ENCODE measurements at places on chromosomes 6 and 20. TPM values are rescaled to one million over a fixed set of nuclear protein-coding genes. Genes with fewer than 3 reads are reported as not detected.

- DNase-seq: peak; percentile 17
- H3K36me3 ChIP-seq: no peaks in the 10 kb centered on the region
- H3K4me3 ChIP-seq: no peak overlapping the region
- no peak overlapping the region for H3K27ac ChIP-seq
- no peaks in the 10 kb centered on the region for H3K4me1 ChIP-seq
- no peaks in the 10 kb centered on the region for H3K27me3 ChIP-seq
Observed at GRCh38 chr20:43545837-43546578, 12.8 kb upstream of the SGK2 start.

DNA sequence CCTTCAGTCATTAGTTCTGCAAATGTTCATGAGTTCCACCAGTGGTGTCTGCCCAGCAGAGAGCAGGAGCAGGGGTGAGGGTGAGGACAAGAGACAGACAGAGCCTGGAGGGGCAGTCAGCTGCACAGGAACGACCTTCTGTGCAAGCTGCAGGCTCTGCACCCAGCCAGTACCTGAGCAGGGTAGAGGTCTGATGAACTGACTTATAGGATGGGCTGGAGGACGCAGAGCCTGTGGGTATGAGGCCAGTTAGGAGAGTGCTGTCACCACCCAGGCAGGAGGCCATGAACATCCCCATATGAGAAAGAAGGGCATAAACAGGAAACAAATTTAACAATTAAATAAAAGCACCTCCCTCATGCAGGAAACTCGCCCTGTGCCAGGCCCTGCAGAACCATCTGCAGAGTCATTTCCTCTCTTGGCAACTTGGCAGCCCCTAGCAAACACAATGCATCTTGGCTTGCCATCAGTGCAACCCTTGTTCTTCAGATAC, 17.9 kb downstream of the C6orf15 start:
- H3K27ac ChIP-seq: no peak overlapping the region
- no peak for DNase-seq
- H3K27me3 ChIP-seq: no peaks in the 10 kb centered on the region
- no peaks in the 10 kb centered on the region for H3K36me3 ChIP-seq

DNA sequence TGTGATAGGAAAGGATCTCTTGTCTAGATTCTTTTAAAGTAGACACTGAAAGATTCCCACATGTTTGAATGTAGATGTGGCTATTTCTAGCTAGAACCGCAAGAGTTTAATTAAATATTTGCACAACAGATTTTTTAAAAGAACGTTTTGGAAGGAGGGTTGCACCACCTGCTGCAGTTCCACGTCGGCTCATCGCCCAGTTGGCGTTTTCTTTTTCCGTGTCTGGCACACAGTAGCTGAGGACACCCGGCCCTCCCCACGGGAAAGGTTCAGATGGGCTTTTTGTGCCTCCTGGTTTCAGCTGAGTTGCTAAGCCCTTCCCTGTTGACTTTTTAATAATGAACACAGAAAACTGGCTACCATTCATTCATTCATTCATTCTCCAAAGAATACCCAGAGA, 41.8 kb upstream of the DOK5 start:
- no peak overlapping the region for H3K4me3 ChIP-seq
- H3K36me3 ChIP-seq: no peaks in the 10 kb centered on the region
- no peaks in the 10 kb centered on the region for H3K27me3 ChIP-seq
- no peak overlapping the region for H3K27ac ChIP-seq

DNA sequence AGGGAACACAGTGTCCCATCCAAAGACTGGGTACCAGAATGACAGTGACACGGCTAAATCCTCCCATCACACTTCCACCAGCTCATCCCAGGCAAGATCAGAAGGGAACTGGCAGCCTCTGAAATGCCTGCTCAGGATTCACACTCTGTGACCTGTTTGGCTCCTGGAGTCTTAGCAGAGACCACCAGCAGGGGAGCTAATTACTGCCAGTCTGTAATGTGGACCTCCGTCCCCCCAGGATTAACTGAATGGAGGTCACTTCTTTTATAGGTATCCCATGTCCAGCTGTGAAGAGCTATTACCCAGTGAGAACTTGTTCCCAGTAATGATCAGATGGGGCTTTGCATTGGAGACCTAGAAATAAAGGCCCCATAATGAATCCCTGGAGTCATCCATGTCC, 45.2 kb downstream of the DEFB114 start:
- no peak overlapping the region for H3K4me3 ChIP-seq
- no peaks in the 10 kb centered on the region for H3K36me3 ChIP-seq
- no peak for DNase-seq
- no peaks in the 10 kb centered on the region for H3K27me3 ChIP-seq
- no peaks in the 10 kb centered on the region for H3K4me1 ChIP-seq

- H3K4me3 ChIP-seq: no peak overlapping the region
- no peaks in the 10 kb centered on the region for H3K27me3 ChIP-seq
- DNase-seq: no peak
- H3K27ac ChIP-seq: peak overlapping the region; percentile 32
- H3K36me3 ChIP-seq: no peaks in the 10 kb centered on the region
Observed at GRCh38 chr6:90169374-90169773, 127.3 kb downstream of the BACH2 start.

DNA sequence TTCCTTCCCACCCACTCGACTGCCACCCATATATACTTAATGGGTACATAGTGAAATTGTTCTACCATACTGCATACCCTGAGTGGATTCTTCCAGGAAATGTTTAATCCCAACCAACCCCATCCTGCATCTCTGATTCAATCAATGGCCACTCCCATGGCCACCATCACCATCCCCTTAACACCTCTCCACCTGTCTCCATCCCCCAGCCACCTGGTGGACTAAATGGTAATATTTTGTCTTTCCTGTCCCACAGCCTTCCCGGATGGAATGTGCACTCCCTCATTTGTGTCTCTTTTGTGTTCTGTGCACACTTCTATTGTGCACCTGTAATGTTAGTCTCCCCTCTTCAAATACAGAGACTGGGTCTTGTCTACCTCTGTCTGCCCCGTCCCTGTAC, 259.9 kb downstream of the ALDH8A1 start:
- H3K27ac ChIP-seq: no peak overlapping the region
- H3K36me3 ChIP-seq: no peaks in the 10 kb centered on the region
- no peak overlapping the region for H3K4me3 ChIP-seq
- DNase-seq: no peak
- peaks cover 2% of the 10 kb centered on the region for H3K4me1 ChIP-seq
- no peaks in the 10 kb centered on the region for H3K27me3 ChIP-seq

DNA sequence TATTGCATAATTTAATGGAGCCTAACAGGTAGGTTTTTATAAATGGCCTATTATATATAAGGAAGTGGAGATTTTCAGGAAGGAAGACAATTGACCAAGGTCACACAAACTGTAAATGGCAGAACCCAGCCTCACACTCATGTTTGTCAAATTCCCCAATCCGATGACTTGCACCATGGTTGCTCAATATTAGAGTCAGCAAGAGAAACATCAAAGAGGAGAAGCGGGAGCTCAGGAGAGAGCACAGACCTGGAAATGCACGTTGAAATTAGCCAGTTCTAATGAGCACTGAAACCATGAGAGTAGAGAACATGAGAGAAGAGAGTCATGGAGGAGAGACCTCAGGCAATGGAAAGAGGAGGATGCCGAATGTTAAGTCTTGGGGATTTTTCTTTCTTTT, 13.5 kb upstream of the MLIP start:
- no peaks in the 10 kb centered on the region for H3K36me3 ChIP-seq
- no peaks in the 10 kb centered on the region for H3K27me3 ChIP-seq
- H3K4me1 ChIP-seq: no peaks in the 10 kb centered on the region
- no peak for DNase-seq
- no peak overlapping the region for H3K4me3 ChIP-seq

DNA sequence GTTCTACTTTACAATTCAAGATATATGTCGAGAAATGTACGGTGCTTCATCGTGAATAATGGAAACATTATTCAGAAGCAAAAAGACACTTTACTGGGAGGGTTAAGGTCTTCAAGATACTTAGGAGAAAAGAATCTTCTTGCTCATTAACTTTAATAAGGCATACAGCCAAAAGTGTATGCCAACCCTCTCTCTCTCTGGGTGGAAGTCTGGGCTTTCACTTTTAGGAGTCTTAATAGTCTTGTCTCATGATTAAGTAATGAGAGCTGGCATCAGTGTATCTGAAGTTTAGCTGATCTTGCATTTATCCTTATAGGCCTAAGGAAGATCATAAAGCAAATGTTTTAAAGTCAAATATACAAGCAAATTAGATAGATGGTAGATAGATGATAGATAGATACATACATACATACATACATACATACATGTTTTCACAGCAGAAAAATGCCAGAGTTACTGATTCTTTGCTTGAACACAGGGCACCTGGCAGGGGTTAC, 21.5 kb downstream of the OLIG3 start:
- H3K4me3 ChIP-seq: no peak overlapping the region
- H3K27ac ChIP-seq: no peak overlapping the region
- no peaks in the 10 kb centered on the region for H3K36me3 ChIP-seq
- no peaks in the 10 kb centered on the region for H3K27me3 ChIP-seq
- H3K4me1 ChIP-seq: no peaks in the 10 kb centered on the region

DNA sequence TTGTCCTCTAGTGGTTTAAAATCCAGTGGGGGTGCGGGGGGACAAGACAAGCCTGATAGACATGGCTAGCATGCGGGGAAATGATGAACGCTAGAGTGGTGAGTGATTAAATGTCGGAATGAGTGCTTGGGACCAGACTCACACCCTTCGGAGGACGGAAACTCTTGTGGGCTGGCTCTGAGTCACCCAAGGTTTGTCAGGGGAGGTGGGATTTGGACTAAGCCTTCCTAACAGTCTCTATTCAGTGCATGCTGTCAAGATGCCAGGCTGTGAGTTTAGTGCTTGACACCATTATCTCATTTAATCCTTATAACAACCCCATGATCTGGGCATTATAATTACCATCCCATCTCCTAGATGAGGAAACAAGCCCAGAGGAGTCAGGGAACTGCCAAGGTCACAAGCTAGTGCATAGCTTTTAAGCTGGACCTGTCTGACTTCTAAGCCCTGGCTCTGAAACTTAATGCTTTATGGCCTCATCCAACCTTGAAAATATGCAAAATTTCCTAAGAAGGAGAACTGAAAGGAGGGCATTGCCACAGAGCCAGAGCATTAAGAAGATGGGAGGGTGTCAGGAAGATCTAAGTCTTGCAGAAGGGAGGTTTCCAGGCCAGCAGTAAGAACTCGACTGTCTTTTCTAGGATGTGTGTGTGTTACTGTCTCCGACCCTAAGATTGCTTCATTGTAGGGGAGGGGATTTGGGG, 168.7 kb upstream of the LRFN2 start:
- no peaks in the 10 kb centered on the region for H3K27me3 ChIP-seq
- no peak for DNase-seq
- no peak overlapping the region for H3K4me3 ChIP-seq
- H3K4me1 ChIP-seq: no peaks in the 10 kb centered on the region
- H3K36me3 ChIP-seq: no peaks in the 10 kb centered on the region

- peak overlapping the region; percentile 67 for H3K27ac ChIP-seq
- no peak overlapping the region for H3K4me3 ChIP-seq
- H3K27me3 ChIP-seq: no peaks in the 10 kb centered on the region
Observed at GRCh38 chr6:2086326-2086965, 159.0 kb downstream of the GMDS start.

DNA sequence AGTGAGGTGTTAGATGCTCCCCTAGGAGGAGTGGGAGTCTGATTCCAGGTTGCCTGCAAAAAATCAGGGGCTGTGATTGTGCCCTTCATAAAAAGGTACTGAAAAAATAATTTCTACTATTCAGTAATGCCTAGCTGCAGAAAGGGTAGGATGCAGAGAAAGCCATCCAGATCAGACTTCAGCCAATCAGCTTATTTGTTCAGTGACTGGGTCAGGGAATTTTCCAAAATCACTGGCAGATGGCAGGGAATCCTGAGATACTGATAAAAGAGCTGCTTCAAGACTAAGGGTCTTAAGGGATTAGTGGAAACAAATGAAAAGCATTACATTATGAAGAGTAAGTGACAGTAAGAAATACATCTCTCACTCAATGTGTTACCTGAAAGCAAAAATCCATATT, 42.8 kb upstream of the MTRF1L start:
- no peak overlapping the region for H3K27ac ChIP-seq
- H3K36me3 ChIP-seq: peaks cover 2% of the 10 kb centered on the region
- H3K4me1 ChIP-seq: peaks cover 3% of the 10 kb centered on the region
- no peak for DNase-seq

GRCh38 chr20:43996240-43996930, 81.7 kb downstream of the TOX2 start:
- no peaks in the 10 kb centered on the region for H3K36me3 ChIP-seq
- no peaks in the 10 kb centered on the region for H3K27me3 ChIP-seq
- H3K4me1 ChIP-seq: no peaks in the 10 kb centered on the region

DNA sequence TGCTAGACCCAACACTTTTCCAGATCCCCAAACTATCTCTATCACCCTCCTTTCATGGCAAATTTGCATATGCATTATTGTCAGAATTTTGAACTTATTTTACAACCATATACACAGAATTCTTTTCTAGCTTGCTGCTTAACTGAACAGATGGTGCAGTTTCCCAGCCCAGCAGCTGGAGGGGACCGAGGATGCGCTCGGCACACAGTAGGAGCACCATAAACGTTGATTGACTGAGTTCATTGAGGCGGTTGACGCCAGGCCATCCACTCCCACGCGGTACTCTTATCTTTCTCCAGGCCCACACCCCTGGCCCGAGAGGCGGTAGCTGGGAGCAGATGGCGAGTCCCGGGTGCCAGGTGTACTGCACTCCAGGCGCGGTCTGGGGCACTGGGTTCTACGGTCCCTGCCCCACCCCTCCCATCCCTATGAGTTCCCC, 6.8 kb upstream of the SOX4 start:
- H3K4me3 ChIP-seq: no peak overlapping the region

DNA sequence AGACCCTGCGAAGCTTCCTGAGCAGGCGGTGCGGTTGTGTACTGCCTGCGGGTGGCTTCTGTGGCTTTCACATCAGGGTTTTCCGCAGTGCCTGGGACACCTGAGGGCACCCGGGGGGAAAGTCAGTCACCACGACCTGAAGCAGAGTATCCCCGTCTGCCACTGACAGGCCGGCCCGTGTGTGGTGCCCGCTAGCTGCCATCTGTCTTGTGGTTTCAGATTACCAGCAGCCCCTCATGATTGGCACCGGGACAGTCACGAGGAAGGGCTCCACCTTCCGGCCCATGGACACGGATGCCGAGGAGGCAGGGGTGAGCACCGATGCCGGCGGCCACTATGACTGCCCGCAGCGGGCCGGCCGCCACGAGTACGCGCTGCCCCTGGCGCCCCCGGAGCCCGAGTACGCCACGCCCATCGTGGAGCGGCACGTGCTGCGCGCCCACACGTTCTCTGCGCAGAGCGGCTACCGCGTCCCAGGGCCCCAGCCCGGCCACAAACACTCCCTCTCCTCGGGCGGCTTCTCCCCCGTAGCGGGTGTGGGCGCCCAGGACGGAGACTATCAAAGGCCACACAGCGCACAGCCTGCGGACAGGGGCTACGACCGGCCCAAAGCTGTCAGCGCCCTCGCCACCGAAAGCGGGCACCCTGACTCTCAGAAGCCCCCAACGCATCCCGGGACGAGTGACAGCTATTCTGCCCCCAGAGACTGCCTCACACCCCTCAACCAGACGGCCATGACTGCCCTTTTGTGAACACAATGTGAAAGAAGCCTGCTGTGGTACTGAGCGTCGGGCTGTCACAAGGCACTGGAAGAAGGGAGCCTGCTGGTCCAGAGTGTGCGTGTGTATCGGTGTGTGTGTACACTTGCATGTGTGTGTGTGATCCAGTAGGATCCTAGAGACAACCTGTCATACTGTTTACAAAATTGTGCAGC, 54.4 kb downstream of the GOPC start:
- no peaks in the 10 kb centered on the region for H3K4me1 ChIP-seq
- H3K27ac ChIP-seq: no peak overlapping the region
- no peaks in the 10 kb centered on the region for H3K36me3 ChIP-seq
- no peaks in the 10 kb centered on the region for H3K27me3 ChIP-seq

SLC22A2 gene
- 1.1 TPM for total RNA-seq

SOX18 gene
- 43.2 TPM for total RNA-seq

FLRT3 gene
- total RNA-seq: 0.49 TPM

NOL4L gene
- total RNA-seq: 13.0 TPM

ALDH8A1 gene
- 1.6 TPM for total RNA-seq

BPIFA2 gene
- total RNA-seq: not detected

Measured in aorta (tissue), 5 donors.